ENCODE measurements at places on chromosomes 2 and 18.

DNA sequence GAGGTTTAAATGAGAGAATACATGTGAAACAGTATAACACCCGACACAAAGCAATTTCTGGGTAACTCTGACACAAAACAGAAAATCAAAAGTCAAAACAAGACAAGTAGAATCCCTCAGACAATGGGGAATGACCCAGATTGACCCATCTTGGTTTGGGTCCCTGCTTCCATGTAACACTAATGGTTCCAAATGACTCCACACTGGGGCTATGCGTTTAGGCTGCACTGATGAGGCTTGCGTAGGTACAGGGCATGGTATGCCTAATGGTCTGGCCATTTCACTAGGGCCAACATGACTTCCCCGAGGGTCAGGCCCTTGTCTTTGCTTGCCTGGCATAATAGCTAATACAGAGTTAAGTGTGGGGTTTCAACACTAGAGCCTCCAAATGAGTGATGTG lies 27.2 kb upstream of the NFE2L2 start:
- DNase-seq: no peak

DNA sequence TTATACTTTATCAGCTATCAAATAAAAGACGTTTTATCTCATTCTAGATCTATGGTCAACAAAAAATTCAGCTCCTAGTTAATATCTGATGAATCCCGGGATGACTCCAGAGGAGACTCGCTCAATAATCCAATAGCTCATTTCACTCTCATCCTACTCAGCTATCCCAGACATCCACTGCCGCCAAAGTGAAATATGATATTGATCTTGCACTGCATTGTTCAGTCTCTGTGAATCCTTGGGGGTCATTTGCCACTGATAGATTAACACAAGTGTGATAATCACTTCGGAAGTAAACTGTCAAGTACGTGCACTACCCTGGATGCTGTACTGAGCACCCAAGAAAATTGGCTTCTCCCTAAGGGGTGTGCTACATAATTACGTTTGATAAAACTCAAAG lies 249.1 kb downstream of the SUCLG1 start:
- DNase-seq: no peak

- DNase-seq: no peak
Measured at GRCh38 chr18:44708451-44709083, 27.9 kb downstream of the SETBP1 start.

GRCh38 chr2:73983322-73984202 lies 1.1 kb upstream of the TET3 start:
- DNase-seq: no peak

DNA sequence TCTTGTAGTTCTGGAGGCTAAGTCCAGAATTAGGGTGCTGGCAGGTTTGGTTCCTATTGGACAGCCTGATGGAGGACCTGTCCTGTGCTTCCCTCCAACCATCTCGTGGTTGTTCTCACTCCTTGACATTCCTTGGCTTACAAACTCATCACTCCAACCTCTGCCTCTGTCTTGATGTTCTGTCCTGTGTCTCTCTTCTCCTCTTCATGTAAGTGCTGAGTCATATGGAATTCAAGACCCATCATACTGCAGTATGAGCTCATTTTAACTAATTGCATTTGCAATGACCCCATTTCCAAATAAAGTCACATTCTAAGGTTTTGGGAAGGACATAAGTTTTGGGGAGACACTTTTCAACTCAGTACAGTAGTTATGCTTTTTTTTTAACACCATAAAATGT lies 374.7 kb downstream of the TRIB2 start:
- no peak for DNase-seq

Data from activated CD4-positive, alpha-beta T cell treated with anti-CD3 and anti-CD28 coated beads for 1 hour (primary cell).